ENCODE measurements at places on chromosomes 11 and 22. TPM values are rescaled to one million over a fixed set of nuclear protein-coding genes. Genes with fewer than 3 reads are reported as not detected.
A peak's percentile ranks its signal among the peaks of the same experiment; 100 is the strongest.

GSTT2B gene
- not detected for total RNA-seq

GRCh38 chr11:124842305-124842704, 22.9 kb upstream of the ROBO3 start:
- H3K36me3 ChIP-seq: no peaks in the 10 kb centered on the region
- DNase-seq: no peak
- H3K4me3 ChIP-seq: no peak overlapping the region
- peaks cover 21% of the 10 kb centered on the region for H3K4me1 ChIP-seq

CALCA gene
- not detected for total RNA-seq

DNA sequence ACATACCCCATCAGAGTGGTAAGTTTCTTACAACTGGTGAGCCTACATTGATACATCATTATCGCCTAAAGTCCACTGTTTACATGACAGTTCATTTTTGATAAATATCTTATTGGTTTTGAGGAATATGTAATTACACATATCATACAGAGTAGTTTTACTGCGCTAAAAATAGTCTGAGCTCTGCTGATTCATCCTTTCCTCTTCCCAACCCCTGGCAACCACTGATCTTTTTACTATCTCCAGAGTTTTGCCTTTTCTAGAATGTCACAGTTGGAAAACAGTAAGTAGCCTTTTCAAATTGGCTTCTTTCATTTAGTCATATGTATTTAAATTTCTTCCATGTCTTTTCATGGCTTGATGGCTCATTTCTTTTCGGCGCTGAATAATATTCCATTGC, 112.8 kb downstream of the LARGE1 start:
- no peaks in the 10 kb centered on the region for H3K4me1 ChIP-seq
- no peaks in the 10 kb centered on the region for H3K36me3 ChIP-seq
- no peak for DNase-seq
- no peaks in the 10 kb centered on the region for H3K27me3 ChIP-seq
- H3K4me3 ChIP-seq: no peak overlapping the region

- H3K36me3 ChIP-seq: no peaks in the 10 kb centered on the region
- no peak for DNase-seq
- H3K27me3 ChIP-seq: no peaks in the 10 kb centered on the region
- H3K27ac ChIP-seq: no peak overlapping the region
- H3K4me1 ChIP-seq: peaks cover 34% of the 10 kb centered on the region
- H3K4me3 ChIP-seq: no peak overlapping the region
These were observed 18.8 kb downstream of the MYEOV start for GRCh38 chr11:69312453-69313404.

DNA sequence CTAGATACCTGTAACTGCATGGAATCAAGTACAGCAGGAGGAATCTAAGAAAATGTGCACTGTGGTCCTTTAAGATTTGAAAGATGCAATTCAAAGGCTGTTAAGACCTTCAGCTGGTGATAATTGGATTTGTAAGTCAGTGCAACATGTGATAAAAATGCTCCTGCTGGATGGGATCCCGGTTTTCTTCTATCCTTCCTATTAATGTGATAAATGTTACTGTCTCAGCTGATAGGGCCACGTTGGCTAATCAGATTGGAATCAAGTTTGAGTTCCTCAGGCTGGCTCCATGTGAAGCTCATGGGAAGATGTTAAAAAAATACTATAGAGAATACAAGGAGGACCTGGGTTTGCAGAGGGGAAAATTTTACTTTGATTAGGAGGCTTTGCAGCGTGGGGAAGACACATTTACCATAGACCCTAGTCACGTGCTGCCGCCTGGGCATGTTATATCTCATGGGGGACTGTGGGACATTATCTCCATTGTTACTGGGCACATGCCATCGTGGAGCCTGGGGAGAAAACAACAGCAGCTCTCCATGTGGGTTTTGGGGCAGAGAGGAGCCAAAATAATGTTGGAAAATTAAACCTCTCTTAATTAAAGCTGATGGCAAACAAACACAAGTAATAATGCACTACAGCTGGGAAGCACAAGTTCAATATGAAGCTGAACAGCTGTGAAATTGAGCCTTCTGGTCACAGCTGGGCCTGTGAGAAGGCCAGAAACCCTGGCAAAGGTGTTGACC, 652.5 kb downstream of the NTM start:
- H3K27me3 ChIP-seq: no peaks in the 10 kb centered on the region
- no peak overlapping the region for H3K27ac ChIP-seq
- no peak overlapping the region for H3K4me3 ChIP-seq
- no peak for DNase-seq

- peaks cover 6% of the 10 kb centered on the region for H3K27me3 ChIP-seq
- DNase-seq: no peak
- H3K27ac ChIP-seq: no peak overlapping the region
- H3K4me1 ChIP-seq: peaks cover 59% of the 10 kb centered on the region
These were observed 663 bp upstream of the LARGE2 start for GRCh38 chr11:45921561-45922424.

DNA sequence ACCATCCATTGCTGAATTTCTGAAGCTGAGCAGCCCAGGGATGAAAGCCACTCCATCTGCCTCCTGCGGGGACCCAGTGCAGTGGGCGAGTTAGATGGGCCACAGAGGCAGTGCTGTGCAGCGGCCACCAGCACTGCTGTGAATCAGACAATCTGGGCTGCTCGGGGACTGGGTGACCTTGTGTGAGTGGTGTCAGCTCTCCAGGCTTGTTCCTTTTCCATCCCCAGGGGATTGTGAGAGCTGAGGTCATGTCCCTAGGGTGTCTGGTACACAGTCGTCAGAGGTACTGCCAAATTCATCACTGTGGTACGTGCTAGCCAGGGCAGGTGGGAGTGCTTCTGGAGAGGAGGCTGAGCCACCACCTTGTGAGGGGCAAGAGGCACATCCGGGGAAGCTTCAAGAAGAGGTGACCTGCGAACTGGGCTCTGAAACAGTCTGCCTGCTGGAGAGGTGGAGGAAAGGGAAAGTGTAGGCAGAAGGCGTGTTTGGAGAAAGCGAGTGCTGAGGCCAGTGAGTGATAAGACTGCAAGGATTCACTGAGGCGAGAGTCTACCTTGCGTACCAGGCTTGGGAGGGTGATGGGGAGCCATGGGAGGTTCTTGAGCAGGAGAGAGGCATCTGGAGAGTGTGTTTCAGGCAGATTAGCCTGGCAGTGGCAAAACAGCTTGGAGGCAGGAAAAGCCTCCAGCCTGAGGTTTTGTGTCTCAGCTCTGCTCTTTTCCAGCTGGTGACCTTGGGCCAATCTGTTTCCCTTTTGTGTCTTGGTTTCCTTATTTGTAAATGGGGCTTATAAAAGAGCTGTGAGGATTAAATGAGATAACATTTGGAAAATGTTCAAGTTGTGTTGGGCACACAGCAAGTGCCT, 22.7 kb downstream of the CACNA1I start:
- no peak overlapping the region for H3K4me3 ChIP-seq
- no peaks in the 10 kb centered on the region for H3K36me3 ChIP-seq
- H3K4me1 ChIP-seq: peaks cover 9% of the 10 kb centered on the region
- peaks cover 3% of the 10 kb centered on the region for H3K27me3 ChIP-seq
- H3K27ac ChIP-seq: no peak overlapping the region

- peaks cover 19% of the 10 kb centered on the region for H3K27me3 ChIP-seq
- no peak for DNase-seq
- H3K27ac ChIP-seq: no peak overlapping the region
These were observed 156.1 kb upstream of the NECTIN1 start for GRCh38 chr11:119885067-119885466.

ALX4 gene
- not detected for total RNA-seq

GRCh38 chr11:88695689-88696414, 358.3 kb upstream of the CTSC start:
- H3K27ac ChIP-seq: no peak overlapping the region
- no peaks in the 10 kb centered on the region for H3K4me1 ChIP-seq
- H3K27me3 ChIP-seq: no peaks in the 10 kb centered on the region
- H3K4me3 ChIP-seq: no peak overlapping the region
- no peaks in the 10 kb centered on the region for H3K36me3 ChIP-seq
- no peak for DNase-seq

DNA sequence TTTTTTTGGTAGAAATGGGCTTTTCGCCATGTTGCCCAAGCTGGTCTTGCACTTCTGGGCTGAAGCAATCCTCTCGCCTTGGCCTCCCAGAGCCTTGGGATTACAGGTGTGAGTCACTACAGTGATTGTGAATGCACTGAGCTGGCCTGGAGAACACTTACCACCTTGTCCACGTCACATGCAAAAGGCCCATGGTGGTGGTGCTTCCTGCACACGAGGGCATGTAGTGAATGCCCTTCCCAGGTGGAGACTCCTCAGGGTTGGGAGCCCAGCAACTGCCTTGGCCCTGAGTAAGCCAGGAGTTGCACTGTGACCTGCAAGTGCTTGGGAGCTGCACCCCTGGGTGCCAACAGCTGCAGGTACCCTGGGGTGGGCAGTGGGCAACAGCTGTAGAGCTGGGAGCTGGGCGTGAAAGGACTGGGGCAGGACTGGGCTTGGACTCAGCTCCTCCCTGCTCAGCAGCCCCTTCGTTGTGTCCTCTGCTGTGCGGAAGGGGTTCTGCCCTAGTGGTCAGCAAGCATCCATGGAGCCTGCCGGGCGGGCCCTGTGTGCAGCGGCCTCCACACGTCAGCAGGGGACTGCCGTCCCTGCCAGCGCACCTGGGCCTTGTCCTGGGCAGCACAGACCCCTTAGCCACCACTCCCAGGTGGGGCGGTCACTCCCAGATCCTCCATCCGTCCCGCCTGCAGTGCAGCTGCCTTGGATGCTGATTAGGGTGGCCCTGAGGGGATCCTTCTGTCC, 9.3 kb upstream of the ADORA2A start:
- H3K36me3 ChIP-seq: peaks cover 21% of the 10 kb centered on the region
- DNase-seq: no peak
- no peak overlapping the region for H3K27ac ChIP-seq
- H3K4me3 ChIP-seq: no peak overlapping the region

SPINDOC gene
- 4.0 TPM for total RNA-seq

- H3K4me3 ChIP-seq: no peak overlapping the region
- H3K4me1 ChIP-seq: no peaks in the 10 kb centered on the region
- no peak overlapping the region for H3K27ac ChIP-seq
These were observed 127.5 kb downstream of the CCDC81 start for GRCh38 chr11:86502137-86502642.

IFT27 gene
- 10.9 TPM for total RNA-seq

PYGM gene
- total RNA-seq: 6.0 TPM

GRCh38 chr11:2577031-2577990, 122.5 kb downstream of the KCNQ1OT1 start:
- H3K27me3 ChIP-seq: no peaks in the 10 kb centered on the region
- no peak overlapping the region for H3K27ac ChIP-seq
- H3K36me3 ChIP-seq: peaks cover 4% of the 10 kb centered on the region
- DNase-seq: no peak

C2CD3 gene
- total RNA-seq: 35.1 TPM

GRCh38 chr11:27700351-27701301, at the start of gene BDNF:
Gene BDNF, minus strand, starts transcription at chr11:27700455. Its CDS starts 41,891 bp downstream, at chr11:27658564.
- peaks cover 43% of the 10 kb centered on the region for H3K27me3 ChIP-seq
- H3K27ac ChIP-seq: no peak within 1 kb of the TSS
- H3K4me1 ChIP-seq: peaks cover 26% of the 10 kb centered on the region
- H3K36me3 ChIP-seq: no peaks in the 10 kb centered on the region
- peak within 1 kb of the TSS; percentile 28 for H3K4me3 ChIP-seq
- no peak for DNase-seq

GRCh38 chr11:68974421-68975194, 6.2 kb downstream of the MRGPRD start:
- no peak overlapping the region for H3K27ac ChIP-seq
- no peak for DNase-seq
- no peak overlapping the region for H3K4me3 ChIP-seq
- H3K4me1 ChIP-seq: no peaks in the 10 kb centered on the region
- H3K27me3 ChIP-seq: no peaks in the 10 kb centered on the region

DNA sequence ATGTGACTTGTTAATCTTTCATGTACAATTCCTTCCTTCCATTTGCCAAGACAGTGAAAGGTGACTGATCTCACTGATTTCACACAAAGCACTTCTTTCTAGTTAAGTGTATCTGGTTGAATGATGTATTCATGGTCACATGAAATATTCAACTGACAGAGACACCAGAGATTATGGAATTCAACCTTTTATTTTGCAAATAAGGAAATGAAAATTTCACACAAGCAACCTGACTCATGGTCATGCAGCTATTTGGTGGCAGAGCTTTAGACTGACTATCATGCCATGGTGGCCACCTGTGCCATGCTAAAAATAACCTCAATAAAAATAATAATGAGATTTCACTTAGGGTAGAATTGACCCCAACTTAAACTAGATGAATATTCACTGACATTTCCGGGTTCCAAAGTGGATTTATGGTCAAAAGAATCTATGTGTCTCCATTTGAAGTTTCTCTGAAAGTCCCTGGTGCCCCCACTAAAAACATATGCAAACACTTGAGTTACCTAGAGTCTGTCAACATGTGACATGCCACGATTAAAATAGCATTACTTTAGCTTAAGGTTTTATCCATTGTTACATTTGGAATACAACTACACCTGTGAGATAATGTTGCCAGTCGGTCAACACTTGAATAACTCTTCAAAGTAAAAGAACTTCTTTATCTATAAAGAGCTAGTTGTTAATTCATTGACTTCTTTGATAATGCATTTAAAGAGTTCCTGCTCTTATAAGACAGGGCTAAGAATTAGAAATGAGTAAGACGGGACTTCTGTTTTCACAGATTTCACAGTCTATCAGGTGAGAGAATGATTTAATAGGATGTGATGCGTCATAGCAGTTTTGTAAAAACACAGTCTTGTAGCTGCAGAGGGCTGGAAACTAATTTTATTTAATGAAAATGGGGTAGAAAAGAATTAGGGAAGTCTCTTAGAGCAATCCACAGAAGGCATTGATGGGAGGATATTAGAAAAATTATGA, 94.6 kb upstream of the OR9G4 start:
- no peak overlapping the region for H3K4me3 ChIP-seq
- no peak overlapping the region for H3K27ac ChIP-seq
- no peaks in the 10 kb centered on the region for H3K36me3 ChIP-seq
- DNase-seq: no peak
- no peaks in the 10 kb centered on the region for H3K4me1 ChIP-seq

DNA sequence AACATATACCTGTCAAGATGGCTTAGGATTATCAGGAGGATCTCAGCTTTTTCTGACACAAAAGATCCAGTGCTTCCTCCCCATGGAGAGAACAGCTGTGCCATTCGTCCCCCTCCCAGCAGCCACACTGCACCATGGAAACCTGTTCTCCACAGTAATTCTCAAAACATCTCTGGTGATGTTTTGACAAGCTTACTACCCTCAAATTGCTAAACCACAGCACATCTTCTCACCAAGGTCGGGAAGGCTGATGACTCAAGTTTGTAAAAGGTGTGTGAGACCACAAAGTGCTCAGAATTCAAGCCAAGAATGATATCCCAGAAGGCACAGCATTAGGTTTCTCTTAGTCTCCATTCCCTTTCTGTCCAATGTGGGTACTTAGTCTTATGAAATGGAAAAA, 3.9 kb upstream of the RAB38 start:
- no peak overlapping the region for H3K4me3 ChIP-seq
- H3K27me3 ChIP-seq: no peaks in the 10 kb centered on the region
- H3K27ac ChIP-seq: no peak overlapping the region
- no peak for DNase-seq
- peaks cover 12% of the 10 kb centered on the region for H3K4me1 ChIP-seq
- no peaks in the 10 kb centered on the region for H3K36me3 ChIP-seq

OR51E2 gene
- not detected for total RNA-seq
